Activated CD8-positive, alpha-beta T cell treated with anti-CD3 and anti-CD28 coated beads for 36 hours (primary cell): ENCODE measurements at places on chromosomes 4 and X. TPM values are rescaled to one million over a fixed set of nuclear protein-coding genes. Genes with fewer than 3 reads are reported as not detected.

GRCh38 chr4:74619931-74620702 is 174.2 kb downstream of the BTC start:
- no peak for DNase-seq

DNA sequence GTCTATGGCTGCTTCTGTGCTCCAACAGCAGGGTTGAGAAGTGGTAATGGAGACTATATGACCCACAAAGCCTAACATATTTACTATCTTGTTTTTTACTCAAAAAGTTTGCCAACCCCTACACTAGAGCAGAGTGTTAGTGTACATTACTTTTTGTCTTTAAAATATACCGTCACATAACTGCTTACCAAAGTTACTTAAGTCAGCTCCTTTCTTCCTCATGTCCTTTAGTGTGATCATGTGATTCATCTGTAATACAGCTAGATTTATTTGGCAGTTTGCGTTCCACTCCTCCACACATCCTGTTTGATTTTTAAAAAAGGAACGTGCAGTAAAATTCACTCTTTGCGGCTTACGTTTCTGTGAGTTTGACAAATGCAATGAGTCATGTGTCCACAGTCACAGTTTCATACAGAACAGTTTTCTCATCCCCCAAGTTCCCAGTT is 162.4 kb upstream of the GPRIN3 start:
- DNase-seq = peak; percentile 52

DNA sequence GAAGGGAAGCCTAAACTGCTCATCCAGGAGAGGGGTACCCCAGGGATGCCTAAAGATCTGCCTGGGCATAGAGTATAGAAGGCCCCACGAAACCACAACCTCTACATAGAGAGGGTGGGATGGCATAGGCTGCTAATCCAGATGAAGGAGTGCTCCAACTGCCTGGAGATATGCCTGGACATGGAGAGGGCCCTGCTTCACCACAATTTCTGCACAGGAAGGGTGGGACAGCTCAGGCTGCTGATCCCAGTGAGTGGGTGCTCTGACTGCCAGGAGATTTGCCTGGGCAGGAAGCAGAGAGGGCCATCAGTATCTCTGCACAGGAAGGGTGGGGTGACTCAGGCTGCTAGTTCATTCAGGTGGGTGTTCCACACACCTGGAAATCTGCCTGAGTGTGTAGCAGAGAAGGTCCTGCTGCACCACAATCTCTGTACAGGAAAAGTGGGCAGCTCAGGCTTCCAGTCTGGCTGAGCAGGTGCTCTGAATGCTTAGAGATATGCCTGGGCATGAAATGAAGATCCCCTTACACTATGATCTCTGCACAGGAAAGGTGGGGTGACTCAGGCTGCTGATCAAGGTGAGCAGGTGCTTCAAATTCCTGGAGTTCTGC is 61.1 kb downstream of the ZNF518B start:
- DNase-seq = no peak

DNA sequence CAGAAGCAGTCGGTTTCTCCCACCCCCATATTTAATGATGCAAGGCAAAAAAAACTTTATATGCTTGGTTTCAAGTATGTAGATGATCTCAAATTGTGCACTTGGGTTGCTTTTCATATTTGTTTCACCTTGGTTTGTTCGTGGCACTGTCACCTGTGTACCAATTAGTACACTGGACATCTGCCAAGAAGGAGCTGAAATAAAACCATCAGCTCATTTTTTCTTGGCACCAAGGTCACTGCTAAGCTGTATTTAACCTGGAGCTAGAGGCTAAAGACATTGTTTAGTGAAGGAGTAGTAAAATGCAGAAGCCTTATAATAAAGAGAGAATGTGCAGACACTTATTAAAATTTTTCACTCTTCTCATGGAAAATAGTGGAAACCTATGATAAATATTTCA is 430.8 kb downstream of the ARHGAP24 start:
- no peak for DNase-seq

DNA sequence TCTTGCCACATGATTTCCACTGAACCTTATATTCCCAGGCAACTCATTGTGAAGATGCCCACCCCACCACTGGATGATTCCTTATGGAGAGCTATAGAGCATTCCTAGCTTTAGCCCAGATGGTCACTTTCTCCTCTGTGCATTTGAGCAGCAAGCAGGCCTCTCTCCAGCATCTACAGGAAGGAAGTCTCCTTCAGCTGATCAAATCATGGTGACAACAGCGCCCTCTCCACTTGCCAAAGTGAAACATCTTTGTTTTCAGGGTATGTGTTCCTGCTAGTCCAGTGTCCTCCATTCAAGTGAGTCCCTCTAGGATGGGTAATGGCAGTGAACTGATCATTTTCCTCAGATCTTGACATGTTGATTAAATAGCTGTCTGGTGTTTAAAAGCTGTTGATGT is 10.9 kb upstream of the SYTL5 start:
- DNase-seq = peak; percentile 8

- no peak for DNase-seq
These were observed 692.4 kb downstream of the NLGN4X start for GRCh38 chrX:5536261-5536660.

GRCh38 chr4:38058151-38058550 is 98.0 kb downstream of the PTTG2 start:
- no peak for DNase-seq

DNA sequence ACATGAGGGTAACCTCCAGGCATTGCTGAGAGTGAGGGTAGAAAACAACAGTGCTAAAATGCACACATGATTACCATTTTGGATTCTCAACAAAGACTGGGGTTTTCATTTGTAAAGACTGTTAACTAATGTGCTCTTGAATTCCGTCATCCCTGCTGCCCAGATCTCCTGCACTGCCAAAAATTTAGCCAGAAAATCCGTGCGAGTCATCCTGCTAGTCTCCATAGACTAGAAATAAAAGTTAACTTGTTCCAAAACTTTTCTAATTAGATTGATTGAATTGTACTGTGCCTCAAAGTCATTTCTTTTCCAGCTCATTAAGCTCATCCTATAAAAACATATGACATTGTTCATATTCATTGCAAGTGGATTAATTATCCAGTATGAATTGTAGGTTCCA is 99.8 kb downstream of the ARSF start:
- no peak for DNase-seq

DNA sequence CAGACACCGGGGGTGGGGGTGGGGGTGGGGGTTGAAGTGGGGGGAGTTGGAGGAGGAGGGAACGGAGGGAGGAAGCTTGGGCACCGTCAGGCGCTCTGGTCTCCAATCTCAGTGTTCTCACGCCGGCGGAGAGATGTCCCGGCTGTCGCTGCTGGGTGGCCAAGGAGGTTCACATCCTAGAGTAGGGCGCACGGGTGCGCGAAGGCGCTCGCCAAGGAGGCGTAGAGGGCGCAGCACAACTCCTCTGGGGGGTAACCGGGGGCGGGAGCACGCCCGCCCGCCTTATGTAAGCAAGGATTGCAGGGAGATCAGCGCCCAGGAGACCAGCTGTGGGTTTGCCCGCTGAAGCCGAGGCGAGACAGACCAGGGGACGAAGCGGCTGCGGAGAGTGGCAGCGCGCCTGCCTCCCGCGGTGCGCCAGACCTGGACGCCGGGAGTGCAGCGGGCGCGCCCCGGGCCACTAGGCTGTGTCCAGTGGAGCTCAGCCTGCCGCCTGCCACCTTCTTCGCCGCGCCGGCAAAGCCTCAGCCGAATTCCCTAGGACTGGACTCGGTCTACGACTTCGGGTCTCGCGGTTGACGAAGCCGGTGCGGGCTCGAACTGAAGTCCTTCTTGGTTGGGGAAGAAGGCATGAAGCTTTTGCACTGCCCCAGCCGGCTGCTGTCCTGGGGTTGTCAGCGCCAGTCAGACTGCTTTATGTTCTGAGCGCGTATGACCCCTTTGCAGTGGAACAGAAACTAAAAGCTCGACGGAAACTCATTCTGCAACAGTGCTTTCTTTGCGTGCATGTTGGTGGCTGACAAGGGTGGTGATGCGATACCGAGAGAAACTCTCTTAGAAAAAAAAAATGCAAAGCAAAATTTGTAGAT is 707 bp upstream of the UNC5C start:
- peak; percentile 46 for DNase-seq

- DNase-seq = no peak
These were observed 867.1 kb upstream of the TENM3 start for GRCh38 chr4:181376058-181376457.

DNA sequence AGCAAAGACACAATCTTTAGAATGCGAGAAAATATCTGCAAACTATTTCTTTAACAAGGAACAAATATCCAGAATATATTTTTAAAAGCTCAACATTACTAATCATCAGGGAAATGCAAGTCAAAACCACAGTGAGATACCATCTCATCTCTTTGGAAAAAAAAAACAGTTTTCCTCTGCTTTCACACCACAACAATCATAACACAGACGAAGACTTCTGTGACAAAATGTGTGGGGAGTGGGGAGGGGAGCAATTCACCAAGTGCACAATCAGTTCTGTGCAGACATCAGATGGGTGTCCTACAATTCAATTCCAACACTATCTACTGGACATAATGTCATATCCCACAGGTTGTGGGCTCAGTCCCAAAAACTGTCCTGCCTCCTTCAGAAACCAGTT is 293.2 kb upstream of the SLC7A11 start:
- no peak for DNase-seq

- DNase-seq = no peak
These were observed 9.9 kb downstream of the CASK start for GRCh38 chrX:41913476-41913875.

- DNase-seq = no peak
These were observed 1.8 kb upstream of the NAA15 start for GRCh38 chr4:139299536-139299935.

DNA sequence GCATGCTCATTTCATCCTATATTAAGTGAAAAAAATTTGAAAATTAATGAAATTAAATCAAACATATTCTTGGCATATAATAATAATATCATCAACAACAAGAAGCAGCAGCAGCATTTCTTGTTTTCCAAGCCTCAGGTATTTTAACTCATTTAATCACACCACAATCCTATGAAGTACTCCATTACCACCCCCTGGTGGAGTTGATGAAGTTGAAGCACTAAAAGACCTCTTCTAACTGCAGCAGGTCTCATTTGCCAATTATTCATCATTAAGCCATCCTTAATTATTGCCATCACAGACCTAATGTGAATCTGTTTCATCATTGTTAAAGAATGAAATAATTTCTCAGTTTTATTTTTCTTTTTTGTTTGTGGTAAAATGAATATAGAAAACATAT is 801.4 kb upstream of the GRID2 start:
- no peak for DNase-seq

- DNase-seq = no peak
These were observed 680.7 kb upstream of the GRID2 start for GRCh38 chr4:91622925-91623602.

DNA sequence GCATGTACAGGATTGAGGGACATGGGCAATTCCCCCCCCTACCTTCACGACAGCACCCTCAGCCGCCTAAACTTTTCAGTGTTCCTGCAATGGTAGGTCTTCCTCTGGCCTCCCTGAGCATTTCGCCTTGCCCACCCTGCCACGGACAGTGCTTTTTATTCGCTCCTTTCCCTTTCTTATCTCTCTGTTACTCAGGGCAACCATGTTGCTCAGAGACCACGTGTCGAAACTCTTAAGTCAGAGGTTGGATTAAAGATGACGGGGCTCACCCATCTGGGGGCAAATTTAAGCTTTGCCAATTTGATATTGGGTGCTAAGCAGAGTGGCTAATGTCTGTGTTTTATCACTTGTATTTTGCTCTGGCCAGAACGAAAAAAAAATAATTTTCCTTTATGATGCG is 20.4 kb downstream of the TENM3 start:
- no peak for DNase-seq

DNA sequence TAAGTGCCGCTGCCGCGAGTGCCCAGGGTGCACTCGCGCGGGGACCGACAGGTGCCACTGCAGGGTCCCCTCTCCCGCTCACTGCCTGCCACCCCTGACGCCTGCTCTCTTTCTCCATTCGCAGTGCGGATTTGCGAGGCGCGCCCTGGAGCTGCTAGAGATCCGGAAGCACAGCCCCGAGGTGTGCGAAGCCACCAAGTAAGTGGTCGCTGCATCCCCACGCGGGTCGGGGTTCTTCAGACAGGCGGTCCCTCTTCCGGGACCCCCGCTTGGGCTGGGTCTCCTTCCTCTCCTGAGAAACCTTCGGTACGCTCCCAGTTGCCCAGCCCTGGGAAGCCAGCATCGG is 547 bp downstream of the GUCY1A1 start:
- DNase-seq = peak; percentile 43

DNA sequence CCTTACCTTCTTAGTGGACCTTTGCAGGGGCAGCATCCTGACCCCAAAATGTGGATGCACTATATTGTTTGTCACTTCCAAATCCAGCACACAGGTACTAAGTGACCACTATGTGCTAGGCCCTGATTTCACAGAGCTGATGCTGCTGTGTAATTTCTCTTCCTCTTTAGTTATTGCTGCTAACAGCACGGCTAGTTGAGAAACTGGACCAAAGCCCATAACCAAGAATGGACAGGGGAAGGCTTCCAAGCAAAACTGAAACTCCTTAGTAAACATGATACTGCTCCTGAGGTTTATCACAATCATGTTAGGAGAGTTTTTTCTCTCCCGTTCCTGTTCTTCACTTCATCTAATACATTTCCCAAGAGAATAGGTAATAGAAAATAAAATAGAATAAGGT is 172.9 kb upstream of the TTC29 start:
- DNase-seq = no peak

GRCh38 chrX:39418731-39419638 is 617.7 kb downstream of the MID1IP1 start:
- no peak for DNase-seq

- no peak for DNase-seq
These were observed 73.7 kb downstream of the SHROOM2 start for GRCh38 chrX:9859711-9860555.

DNA sequence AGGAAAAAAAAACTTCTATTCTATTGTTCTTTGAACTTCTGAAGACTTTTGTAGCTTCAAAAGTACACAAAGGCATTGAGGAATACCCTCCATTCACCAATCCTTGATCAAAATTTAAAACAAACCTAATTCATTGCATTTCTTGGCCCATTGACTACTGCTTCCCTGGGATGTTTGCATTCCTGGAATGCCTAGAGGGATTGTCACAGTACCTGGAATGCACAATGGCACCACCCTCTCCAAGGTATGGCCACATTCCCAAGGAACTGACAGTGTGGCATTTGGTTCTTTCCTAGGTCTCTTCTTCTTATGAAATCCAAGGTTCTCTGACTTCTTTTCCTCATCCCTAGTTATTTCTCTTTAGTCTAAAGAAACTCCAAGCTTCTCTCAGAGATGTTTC is 600.7 kb downstream of the CCSER1 start:
- no peak for DNase-seq

NIPAL1 gene
- total RNA-seq = 1.1 TPM

FAM236B gene
- total RNA-seq = not detected

TRIM60 gene
- total RNA-seq = not detected

CD40LG gene
- total RNA-seq = 3.1 TPM

HSFX3 gene
- total RNA-seq = not detected

ARMCX4 gene
- total RNA-seq = 5.8 TPM

SLC7A11 gene
- total RNA-seq = 3.7 TPM

SLC34A2 gene
- total RNA-seq = not detected

ESX1 gene
- total RNA-seq = not detected

ARAP2 gene
- 31.0 TPM for total RNA-seq

IGFBP7 gene
- total RNA-seq = not detected

KLB gene
- total RNA-seq = not detected

MAGEA2 gene
- not detected for total RNA-seq
